ENCODE measurements at places on chromosomes 3 and 15. TPM values are rescaled to one million over a fixed set of nuclear protein-coding genes. Genes with fewer than 3 reads are reported as not detected.

DNA sequence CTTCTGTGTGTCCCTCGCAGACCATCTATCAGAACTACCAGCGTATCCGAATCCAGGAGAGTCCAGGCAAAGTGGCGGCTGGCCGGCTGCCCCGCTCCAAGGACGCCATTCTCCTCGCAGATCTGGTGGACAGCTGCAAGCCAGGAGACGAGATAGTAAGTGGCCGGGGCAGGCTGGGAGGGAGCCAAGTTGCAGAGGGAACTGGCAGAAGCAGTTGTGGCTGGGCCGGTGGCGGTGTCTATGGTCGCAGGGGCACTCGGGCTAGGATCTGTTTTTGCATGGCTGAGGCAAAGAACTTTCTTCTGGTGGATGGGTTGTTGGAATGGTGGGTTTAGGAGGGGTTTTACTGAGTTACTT lies 10.1 kb downstream of the MCM2 start:
- no peak for DNase-seq

DNA sequence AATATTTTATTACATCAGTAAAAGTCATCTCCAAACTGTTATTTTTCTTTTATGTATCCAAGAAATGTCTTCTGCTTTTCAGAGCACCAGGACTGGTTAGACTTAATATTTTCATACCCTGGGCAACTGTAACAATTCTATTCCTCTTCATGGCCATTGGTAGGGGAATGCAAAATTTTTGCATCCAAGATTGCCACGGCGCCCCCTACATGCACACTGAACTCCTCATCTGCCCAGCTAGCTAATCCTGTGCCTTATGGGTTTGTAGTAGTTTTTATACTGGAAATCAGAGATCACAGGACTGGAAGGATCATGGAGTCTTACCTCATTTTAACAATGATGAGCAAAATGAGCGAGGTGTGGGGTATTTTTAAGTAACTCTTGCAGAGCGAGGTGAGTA lies 74.2 kb downstream of the CRTC3 start:
- DNase-seq = no peak

DNA sequence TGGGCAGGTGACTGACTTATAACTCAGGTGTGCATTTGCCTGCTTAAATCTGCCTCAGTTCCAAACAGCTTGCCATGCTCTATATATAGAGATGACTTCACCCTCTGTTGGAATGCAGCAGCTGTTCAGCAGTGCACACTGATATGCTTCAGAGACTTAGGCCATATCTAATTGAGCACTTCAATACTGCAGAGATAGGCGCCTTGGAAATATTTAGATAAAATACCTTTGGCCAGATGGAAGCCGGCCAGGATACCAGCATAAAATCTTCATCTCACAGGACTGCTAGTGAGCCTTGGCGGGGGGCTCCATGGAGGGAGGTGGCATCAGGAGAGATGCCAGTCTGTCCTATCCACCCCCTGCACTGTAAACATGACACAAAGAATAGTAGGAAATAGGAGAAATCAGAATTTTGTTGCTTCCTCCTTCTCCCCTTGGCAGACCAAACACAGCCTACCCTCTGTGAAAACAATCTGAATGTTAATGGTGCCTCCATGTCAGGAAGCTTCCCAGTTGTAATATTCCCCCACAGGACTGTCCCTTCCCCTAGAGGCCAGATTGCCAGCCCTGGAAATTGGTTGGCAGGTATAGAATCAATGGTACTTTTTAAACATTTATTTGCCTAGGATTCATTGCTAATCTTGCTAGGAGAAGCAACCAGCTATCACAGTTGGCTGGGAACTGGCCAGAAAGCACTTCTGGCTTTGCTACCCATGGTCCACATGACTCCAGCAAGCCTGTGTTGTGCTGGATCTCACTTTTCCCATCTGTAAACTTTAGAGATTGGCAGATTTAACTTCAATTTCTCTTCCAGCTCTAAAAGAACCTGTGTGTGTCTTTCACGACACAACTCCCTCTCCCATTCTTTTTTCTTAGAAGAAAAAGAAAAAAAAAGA lies 215.5 kb upstream of the KCNMB2 start:
- DNase-seq = no peak

DNA sequence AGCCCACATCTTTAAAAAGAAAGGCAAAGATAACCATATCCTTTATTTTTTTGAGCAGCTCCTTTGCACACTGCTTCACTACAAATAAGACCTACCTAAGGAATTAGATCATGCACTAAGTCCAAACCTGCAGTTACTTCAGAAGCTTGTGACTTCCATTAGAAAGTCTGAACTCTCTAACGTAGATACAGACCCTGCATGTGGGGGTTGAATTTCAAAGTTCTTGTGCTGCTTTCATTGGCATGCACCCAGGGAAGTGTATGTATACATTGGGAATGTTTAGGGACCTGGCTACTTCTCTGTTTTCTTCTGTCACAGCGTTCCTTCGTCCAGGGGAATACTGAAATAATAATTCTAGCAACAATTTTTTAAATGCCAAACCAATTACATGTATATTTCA lies 185.2 kb upstream of the IL12A start:
- no peak for DNase-seq

DNA sequence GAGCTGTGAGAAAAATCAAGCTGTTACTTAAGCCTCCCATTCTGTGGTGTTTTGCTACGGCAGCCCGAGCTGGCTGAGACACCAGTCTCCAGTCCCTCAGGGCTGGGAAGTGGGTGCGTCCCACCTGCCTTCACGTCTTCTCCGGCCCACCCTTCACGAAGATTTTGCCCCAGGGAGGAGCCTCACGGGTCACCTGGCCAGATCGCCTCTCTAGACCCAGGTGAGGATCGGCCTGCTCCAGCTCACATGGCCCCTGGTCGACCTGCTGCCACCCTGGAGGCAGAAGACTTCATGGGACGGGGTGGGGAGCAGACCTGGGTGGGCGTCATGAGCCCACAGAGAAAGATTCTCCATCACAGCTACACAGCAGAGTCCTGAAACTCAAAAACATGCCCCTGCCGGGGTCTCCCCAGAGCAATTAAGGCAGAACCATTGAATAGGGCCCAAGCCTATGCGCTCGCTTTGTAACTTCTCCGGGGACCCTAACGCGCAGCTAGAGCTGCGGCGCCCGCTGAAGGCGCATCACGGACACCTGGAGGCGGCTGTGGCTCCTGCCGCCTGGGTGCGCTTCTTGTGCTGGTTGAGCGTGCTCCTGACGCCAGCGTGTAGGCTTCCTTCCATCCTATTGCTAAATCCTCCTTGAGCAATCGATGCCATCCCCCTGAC lies 92.6 kb upstream of the ALDH1A3 start:
- DNase-seq = no peak

DNA sequence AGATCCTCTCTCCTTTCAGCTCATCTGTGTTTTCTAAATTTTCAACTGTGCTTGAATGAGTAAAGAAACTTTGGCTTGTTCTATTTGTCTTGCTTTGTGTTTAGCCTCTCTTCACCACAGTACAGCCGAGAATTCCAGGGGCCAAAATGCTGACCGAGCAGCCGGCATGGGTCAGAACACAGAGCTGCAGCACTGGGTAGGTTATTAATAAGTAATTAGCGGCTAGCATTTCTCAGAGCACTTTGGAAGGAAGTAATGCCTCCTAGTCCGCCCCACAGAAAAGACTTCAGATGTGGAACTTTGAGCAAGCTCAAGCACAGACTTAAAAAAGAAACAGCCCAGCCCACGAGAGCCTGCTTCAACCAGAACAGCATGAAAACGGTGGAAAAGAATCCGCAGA lies 343.9 kb downstream of the ARRDC4 start:
- DNase-seq = no peak

- DNase-seq = no peak
These were observed 36.8 kb downstream of the RBMS3 start for GRCh38 chr3:29317659-29318173.

SLC24A5 gene
- not detected for total RNA-seq
